Naive thymus-derived CD8-positive, alpha-beta T cell (primary cell): ENCODE measurements at places on chromosomes 1 and 21.

DNA sequence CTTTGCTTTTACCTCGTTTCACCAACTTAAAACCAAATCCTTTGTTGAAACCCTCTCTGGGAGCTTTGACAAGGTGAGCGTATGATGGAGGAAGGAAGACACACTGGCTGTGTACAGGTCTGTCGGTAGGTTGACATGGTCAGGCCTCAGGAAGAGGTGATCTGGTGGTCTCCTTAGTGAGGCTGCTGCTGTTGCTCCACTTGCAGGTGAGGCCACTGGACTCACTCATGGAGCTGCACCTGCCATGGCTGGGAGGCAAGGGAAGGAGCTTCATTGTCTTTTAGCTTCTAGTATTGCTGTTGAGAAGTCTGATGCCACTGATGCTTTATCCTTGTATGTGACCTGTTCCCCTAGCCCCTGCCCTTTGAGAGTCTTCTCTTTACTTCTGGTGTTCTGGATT lies 35.7 kb downstream of the TENT5C start:
- no peak for DNase-seq

DNA sequence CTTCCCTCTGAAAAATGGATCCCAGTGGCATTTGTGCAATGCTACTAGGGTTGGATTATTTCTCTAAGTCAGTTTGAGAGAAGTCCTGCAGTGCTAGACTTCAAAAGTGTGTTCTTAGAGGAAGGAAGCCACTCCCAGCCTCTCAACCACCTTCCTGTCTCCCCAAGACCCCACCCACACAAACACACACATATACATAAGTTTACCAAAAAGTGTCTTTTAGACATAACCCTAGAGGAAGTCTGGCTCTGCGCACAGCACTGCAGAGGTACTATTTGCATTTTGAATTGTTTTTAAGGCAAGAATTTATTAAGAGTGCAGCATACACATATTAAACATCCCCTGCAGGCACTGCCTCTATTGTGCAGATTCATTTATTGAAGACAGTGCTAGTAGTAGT lies 127.3 kb downstream of the HHIPL2 start:
- DNase-seq, result peak; percentile 49

- DNase-seq, result no peak
Measured at GRCh38 chr1:83834621-83835264, 164.2 kb downstream of the TTLL7 start.

- DNase-seq, result no peak
Measured at GRCh38 chr1:165844114-165844798, 16.8 kb downstream of the UCK2 start.

DNA sequence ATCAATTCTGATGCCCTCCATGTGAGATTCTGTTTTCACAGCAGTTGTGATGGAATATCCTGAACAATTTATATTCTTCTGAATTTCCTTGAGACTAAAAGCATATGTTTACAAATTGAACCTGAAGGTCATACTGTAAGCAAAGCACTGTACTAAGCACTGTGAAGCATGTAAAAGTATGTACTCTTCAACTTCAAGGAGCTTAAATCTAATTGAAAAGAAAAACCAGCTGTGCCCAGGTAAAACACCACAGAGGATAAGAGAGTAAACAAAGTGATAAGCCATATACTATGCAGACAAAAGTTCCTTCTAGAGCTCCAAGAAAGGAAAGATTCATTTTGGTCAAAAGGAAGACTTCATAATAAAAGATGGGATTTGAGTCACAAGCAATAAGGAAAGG lies 71.9 kb downstream of the TTLL7 start:
- DNase-seq, result no peak
